Activated T-helper 1 cell treated with anti-CD3 and anti-CD28 coated beads, Interleukin-2, amount 50 U/mL, for 16 hours (primary cell): ENCODE measurements at places on chromosomes 7 and 10.

- no peak for DNase-seq
Measured at GRCh38 chr10:55369670-55370420, 568.8 kb upstream of the PCDH15 start.

- DNase-seq, result no peak
Measured at GRCh38 chr10:132361581-132362101, 29.6 kb downstream of the LRRC27 start.

- no peak for DNase-seq
Measured at GRCh38 chr10:75418293-75418692, 13.1 kb upstream of the LRMDA start.

DNA sequence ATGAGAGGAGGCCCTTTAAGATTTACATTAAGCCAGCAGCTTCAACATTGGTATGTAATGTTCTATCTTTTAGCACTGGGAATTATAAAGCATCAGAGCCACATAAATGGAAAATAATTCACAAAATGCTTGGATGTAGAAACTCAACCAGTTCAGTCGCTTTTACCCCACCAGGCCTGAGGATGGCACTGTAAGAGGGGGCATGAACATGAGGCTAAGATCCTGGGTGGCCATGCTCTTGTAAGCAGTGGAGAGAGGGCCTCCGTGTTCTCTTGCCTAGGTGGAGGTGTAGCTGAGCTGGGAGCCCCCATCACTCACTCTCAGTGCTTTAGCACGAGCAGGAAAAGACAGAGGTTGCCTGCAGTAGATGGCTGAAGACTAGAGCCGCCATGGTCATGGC, 238.8 kb downstream of the FANK1 start:
- DNase-seq, result no peak

DNA sequence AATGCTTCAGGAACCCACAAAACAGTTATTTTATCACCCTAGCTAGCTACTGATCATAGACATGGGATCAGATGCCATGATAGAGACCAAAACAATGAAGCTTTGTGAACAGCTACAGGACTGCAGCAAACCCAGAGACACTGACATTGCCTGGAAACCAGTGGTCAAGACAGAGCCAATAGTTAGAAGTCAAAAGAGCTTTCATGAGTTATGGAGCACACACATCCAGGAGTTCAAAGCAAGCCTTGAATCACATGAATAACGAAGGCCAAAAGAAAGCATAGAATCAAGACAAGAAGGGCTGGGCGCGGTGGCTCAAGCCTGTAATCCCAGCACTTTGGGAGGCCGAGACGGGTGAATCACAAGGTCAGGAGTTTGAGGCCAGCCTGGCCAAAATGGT, 34.5 kb upstream of the GSAP start:
- no peak for DNase-seq

DNA sequence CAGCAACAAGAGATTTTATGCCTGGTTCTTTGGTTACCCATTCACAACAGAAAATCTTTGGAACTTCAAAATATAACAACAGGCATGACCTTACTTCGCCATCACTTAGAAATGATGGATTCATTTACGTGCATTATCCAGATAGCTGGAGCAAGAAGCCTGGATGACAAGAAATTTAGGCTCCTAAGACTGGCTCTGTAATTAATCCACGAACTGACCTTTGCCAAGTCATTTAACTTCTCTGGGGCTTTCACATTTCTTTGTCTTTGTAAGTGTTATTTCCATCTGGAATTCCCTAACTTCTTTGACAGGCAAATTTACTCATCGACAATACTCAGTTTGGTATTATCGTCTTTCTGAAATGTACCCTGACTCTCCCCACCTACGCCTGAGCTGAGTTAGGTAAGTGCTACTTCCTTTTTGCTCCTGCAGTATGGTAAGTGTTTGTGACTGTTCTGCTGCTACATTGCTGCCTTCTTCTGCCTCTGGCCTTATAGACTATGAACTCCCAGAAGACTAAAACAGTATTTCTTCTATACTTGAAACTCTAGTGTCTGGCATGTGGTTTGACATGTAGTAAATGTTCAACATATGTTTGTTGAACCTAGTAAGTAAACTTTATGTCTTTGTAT, 5.5 kb upstream of the MDFIC start:
- DNase-seq, result peak; percentile 13

DNA sequence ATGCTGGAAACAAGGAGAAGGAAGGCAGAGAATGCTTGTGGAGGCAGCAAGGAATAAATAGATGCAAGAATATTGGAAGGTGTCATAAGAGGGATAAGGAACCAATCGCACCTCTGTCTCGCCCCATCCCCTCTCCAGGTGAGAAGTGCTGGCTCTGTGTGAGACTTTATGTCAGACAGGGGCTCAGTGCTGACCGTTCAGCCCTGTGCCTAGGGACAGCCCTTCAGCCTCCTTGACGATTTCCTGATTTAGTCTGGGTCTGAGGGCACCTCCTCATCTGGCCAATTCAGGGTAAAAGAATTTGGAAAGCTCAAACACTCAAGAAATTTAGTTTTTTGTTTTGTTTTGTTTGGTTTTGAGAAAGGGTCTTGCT, 54.9 kb downstream of the FAM241B start:
- DNase-seq, result no peak

GRCh38 chr10:121590772-121591171, 7.5 kb downstream of the FGFR2 start:
- DNase-seq, result no peak

- no peak for DNase-seq
Measured at GRCh38 chr7:38830826-38831225, 78.2 kb downstream of the VPS41 start.

DNA sequence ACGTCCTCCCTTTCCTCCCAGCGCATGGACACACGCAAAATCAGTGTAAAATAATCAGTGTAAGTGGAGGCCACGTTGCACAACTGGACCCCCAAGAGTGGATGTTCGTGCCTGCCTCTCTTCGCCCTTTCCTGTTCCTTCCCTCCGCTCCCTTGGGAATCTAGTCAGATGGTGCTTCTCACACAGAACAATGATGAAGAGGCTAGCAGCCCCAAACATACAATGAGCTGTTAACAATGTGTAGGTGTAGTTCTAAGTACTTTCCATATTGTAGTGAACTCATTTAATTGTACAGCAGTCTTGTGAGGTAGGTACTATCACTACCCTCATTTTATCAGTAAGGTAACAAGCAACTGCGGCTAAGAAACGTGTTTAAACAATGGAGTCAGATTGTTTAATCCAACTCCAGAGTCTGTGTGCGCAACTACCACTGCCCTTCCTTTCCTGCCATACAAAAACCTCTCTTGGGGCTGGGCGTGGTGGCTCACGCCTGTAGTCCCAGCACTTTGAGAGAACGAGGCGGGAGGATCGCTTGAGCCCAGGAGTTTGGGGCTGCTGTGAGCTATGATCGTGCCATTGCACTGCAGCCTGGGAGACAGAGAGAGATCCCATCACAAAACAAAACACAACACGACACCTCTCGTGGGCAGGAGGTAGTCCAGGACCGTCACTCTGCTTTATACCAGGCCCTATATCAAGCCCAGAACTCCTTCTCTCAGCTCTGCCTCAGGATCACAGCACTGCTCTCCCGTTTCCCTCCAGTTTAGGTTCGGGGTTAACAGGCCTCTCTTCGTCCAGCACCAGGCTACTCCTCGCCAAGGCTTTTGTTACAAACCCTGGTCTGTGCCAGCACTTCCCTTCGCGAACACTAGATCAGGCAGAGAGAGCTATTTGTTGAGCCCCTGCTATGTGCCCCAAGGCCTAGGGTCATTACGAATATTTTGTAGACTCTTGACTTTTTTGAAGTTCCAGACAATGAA, 1.1 kb downstream of the FKBP9 start:
- no peak for DNase-seq

- no peak for DNase-seq
Measured at GRCh38 chr7:36064676-36065075, 88.4 kb upstream of the EEPD1 start.

DNA sequence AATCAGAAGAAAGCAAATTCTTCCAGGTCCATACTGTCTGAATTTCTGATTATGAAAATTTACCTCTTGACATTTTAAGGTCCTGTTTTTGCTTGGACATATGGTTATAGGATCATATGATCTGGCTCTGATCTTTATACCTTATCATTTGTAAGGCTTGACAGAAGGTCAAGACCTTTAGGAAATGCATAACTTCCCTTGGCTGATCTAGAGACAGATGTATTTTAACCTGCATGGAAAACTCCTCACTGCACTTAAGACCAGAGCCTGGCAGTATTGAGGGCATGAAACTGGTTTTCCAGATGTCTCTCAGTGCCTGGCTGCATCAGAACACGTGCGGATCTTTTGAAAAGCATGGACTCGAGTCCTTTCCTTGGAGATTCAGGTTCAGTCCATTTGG, 55.9 kb downstream of the TRRAP start:
- DNase-seq, result no peak

GRCh38 chr7:127683776-127684681, 32.0 kb downstream of the SND1 start:
- no peak for DNase-seq
